A549 treated with CpdA at 1 μM for 4 hours (cell line): ENCODE measurements at places on chromosomes 3 and 15. TPM values are rescaled to one million over a fixed set of nuclear protein-coding genes. Genes with fewer than 3 reads are reported as not detected.

Gene AQP9
- total RNA-seq: not detected in 5 replicates

Gene KNG1
- total RNA-seq: not detected in 5 replicates

Gene PDE8A
- total RNA-seq: 31.0 to 35.9 TPM (median 33.6 TPM) in 5 replicates

Gene DLL4
- total RNA-seq: 0.62 to 0.68 TPM (median 0.65 TPM) in 5 replicates

Gene DNAJA4
- total RNA-seq: 0.02 TPM in 1 of 5 replicates, not detected in the others

Gene LOXL1
- 0.28 to 0.72 TPM (median 0.43 TPM) in 5 replicates for total RNA-seq

Gene IGF1R
- total RNA-seq: 44.3 to 65.2 TPM (median 55.7 TPM) in 5 replicates

Gene FANCD2OS
- total RNA-seq: not detected in 5 replicates

Gene GXYLT2
- total RNA-seq: 1.4 to 2.9 TPM (median 1.8 TPM) in 5 replicates

Gene JAGN1
- 50.9 to 72.3 TPM (median 67.1 TPM) in 5 replicates for total RNA-seq
